Activated T-cell treated with anti-CD3 and anti-CD28 coated beads, Interleukin-2, amount 50 U/mL, for 72 hours (primary cell): ENCODE measurements at places on chromosomes 11 and 22.
A peak's percentile ranks its signal among the peaks of the same experiment; 100 is the strongest.

GRCh38 chr11:126391970-126392632 is 36.6 kb downstream of the ST3GAL4 start:
- no peak for DNase-seq
- no peaks in the 10 kb centered on the region for H3K27me3 ChIP-seq
- H3K4me1 ChIP-seq = no peaks in the 10 kb centered on the region
- no peaks in the 10 kb centered on the region for H3K36me3 ChIP-seq
- no peak overlapping the region for H3K4me3 ChIP-seq
- no peak overlapping the region for H3K27ac ChIP-seq

- no peak for DNase-seq
- no peaks in the 10 kb centered on the region for H3K36me3 ChIP-seq
- no peak overlapping the region for H3K27ac ChIP-seq
- H3K4me3 ChIP-seq = no peak overlapping the region
- peaks cover 18% of the 10 kb centered on the region for H3K27me3 ChIP-seq
These were observed 81.7 kb downstream of the MTNR1B start for GRCh38 chr11:93051186-93051585.

DNA sequence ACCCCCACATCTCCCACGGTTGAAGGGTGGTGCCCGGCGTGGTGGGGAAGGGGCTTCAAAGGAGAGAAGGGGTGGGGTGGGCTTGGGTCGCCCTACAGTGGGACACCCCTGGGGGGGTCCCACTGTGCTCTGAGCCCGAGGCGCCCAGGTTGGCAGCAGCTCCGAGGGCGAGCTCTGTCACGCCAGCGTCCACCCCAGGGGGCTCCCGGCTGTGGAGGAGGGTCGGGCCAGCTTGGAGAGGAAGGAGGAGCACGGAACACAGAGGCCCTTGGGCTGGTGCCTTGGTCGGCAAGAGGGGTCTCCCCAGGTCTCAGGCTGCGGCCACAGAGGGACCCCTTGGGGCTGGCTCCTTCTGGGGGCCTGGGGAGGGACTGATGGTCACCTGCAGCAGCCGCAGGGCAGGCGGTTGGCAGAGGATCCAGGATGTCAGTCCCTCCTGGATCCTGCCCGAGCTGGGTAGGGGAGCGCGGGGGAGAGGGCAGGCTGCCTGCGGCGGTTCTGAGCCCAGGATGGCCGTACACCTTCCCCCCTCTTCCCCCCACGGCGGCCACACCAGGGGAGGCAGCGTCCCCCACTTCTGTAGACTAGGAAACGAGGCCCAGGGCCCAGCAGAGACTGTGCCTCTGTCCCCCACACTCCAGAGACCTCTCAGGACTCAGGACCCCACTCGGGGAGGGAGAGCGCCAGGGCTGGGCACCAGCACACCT is 788 bp downstream of the MUC6 start:
- H3K27me3 ChIP-seq = no peaks in the 10 kb centered on the region
- no peak overlapping the region for H3K4me3 ChIP-seq

DNA sequence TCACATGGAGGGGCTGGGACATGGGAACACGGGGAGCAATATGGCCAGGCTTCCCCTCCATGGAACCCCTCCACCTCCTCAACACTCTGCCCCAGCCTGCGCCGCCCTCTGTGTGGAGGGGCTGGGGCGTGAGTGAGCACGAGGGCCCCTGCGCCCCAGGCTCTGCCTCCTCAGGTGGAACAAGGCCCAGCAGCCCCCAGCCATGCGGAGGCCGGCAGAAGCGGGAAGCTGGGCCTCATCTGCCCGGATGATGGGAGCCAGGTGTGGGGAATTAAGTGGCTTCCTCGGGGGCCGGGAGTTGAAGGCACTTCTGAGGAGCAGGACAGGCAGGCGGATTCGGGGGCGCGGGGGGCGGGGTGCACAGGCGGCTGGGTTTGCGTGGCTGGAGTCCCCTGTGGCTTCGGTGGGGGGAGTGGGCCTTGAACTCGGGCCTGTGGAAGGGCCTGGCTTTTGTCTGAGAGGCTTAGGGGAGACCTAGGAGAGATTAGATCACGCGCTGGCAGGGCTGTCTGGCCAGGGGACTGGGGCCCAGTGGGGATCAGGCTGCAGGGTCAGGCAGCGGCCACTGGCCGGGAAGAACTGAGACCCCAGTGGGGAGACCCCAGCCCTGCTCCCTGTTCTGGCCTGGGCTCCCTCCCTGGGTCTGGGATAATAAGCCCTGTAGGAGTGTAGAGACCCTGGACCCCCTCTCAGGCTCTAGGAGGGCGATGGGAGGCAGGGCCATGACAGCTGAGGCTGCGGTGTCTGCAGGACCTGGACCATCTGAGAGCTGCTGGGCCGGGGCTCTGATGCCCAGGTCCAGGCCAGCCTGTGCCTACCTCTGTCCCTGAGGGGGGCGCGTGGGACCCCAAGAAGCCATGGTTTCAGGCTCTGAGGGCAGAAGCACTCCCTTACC is 13.3 kb downstream of the PRR33 start:
- DNase-seq = peak; percentile 0
- H3K27me3 ChIP-seq = no peaks in the 10 kb centered on the region

DNA sequence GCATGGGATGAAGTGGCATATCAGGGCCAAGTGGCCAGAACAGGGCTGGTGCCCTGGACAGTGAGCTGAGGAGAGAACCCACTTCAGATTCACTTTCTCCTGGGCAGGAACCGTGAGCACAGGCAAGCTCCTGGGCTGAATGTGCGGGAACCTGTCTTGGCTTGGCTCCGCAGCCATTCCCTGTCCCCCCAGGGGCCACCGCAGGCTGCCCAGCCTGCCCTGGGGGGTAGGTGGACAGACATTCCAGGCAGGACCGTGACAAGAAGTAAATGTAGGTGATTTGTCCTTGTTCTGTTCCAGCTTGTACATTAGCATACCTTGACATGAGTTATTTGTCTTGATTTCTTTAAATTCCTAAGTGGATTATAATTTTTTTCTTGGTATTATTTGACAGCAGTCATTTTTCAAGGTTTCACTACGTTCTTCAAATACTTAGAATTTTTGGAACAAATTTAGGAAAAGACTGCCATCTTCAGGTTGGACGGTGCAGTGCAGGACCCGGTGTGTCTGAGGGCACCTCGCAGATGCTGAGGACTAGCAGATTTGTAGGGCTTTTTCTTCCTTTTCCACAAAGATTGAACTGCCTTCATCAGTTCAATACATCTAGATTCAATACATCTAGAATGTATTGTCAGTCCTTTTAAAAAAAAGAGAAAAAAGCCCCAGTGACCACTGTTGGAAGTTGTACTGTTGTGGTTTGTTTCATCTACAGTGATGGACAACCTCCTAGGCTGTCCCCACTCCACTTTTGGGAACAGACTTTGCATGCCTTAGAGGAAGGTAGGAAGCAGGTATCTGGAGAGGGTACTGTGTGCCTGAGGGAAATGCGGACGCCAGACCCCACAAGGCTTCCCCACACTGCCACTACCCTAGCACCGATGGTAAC is 115.1 kb upstream of the RASSF10 start:
- peak; percentile 64 for DNase-seq
- H3K4me3 ChIP-seq = no peak overlapping the region
- no peaks in the 10 kb centered on the region for H3K4me1 ChIP-seq
- H3K27me3 ChIP-seq = peaks cover 24% of the 10 kb centered on the region
- no peaks in the 10 kb centered on the region for H3K36me3 ChIP-seq
- no peak overlapping the region for H3K27ac ChIP-seq

DNA sequence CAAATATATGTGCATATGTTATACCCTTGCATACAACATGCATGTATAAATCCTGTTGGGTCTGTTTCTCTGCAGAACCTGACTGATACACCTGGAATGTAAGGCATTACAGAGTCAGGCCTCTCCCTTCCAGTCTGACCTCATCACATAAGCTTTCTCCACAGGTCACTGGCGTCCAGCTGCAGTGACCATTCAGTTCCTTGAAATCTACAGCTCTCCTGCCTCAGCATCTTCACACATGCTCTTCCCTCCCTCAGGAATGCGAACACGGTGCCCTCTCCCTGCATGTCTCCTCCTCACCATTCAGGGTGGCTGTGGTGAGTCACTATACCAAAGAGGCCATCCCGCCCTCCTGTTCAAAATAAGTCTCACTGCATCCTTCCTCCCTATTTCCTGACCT is 657.8 kb upstream of the B3GAT1 start:
- no peaks in the 10 kb centered on the region for H3K4me1 ChIP-seq
- DNase-seq = no peak
- H3K27ac ChIP-seq = no peak overlapping the region
- no peaks in the 10 kb centered on the region for H3K36me3 ChIP-seq

DNA sequence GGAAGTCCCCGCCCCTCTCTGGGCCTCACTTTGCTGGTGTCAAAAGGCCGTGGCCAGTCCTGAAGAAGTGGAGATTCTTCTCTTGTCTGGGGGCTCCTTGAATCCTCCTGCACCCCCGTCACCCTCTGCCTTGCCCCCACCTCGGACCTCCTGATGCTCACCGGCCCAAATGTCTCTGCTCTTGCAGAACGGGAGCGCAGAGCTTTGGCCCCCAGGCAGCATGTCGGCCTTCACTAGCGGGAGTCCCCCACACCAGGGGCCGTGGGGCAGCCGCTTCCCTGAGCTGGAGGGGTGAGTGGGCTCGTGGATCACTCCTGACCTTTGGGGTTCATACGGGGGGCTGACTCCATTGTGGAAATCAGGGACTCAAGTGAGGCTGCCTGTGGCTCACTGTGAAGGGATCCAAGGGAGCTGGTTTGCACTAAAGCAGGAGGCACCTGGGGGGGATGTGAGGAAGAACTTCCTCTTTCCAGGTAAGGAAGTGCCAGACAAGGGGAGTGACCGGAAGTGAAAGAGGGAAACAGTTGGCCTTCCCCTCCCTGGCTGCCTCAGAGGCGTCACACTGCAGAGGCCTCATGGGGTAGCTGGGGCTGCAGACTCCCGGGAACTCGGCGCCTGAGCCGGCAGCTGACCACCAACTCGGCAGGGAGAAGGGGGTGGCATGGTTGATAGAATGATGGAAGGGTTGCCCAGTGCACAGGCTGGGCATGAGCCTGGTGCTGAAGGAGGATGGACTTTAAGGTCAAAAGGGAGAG is 23.1 kb downstream of the CSF2RB start:
- no peaks in the 10 kb centered on the region for H3K4me1 ChIP-seq
- no peaks in the 10 kb centered on the region for H3K36me3 ChIP-seq
- H3K27ac ChIP-seq = no peak overlapping the region
- no peaks in the 10 kb centered on the region for H3K27me3 ChIP-seq
- H3K4me3 ChIP-seq = no peak overlapping the region

- peaks cover 9% of the 10 kb centered on the region for H3K36me3 ChIP-seq
- H3K27me3 ChIP-seq = no peaks in the 10 kb centered on the region
- H3K27ac ChIP-seq = no peak overlapping the region
- H3K4me1 ChIP-seq = peaks cover 52% of the 10 kb centered on the region
- H3K4me3 ChIP-seq = no peak overlapping the region
These were observed 45.5 kb downstream of the PACSIN2 start for GRCh38 chr22:42969348-42969975.

DNA sequence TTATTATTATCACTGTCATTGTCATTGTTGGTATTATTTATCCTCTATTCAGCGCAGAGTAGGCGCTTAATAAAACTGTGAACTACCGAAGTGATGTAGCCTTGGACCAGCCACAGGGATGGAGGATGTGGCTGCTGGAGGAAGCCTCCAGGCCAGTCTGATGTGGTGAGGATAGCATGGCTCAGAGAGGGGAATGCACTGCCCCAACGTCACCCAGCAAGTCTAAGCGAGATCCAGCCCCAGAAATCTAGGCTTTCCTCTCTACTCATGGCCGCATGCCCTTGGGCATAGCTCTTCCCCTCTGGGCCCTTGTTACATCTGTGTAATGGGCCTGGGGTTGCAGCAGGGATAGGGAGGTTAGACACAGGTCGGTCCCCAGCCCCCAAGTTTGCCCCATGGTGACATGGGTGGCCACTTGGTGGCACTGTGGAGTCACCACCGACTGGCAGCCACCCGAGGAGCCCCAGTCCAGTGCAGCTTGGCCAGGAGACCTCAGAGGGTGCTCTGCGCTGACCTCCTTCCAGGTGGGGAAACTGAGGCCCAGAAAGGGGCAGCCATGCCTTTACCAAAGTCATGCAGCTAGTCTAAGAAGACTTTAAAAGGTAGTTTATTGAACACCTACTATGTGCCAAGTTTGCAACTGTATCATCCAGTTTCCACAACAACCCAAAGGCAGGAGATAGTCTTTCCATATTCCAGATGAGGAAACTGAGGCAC is 395.7 kb downstream of the MN1 start:
- no peaks in the 10 kb centered on the region for H3K4me1 ChIP-seq
- H3K27me3 ChIP-seq = peaks cover 6% of the 10 kb centered on the region
- H3K4me3 ChIP-seq = no peak overlapping the region
- peak; percentile 51 for DNase-seq

DNA sequence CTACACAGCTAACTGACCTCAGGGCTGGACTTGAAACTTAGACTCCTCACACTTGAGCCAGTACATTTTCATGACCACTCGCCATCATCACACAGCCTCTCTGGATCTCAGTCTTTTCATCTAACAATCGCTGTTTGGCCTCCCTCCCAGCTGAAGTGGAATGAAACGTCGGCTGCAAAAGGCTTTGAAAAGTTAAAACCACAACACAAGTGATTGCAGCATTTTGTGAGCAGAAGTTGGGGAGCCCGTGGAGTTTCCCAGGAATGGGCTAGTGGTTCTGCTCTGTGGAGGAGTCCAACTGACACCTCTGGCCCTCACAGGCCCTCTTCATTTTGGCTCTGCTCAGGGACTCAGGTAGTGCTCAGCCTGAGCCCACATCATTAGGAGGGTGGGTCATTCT is 35.9 kb upstream of the TRIM29 start:
- no peak for DNase-seq
- H3K4me3 ChIP-seq = no peak overlapping the region
- H3K27me3 ChIP-seq = peaks cover 63% of the 10 kb centered on the region
- H3K27ac ChIP-seq = no peak overlapping the region

GRCh38 chr11:36376009-36376887 is 80.2 kb downstream of the PRR5L start:
- peaks cover 8% of the 10 kb centered on the region for H3K36me3 ChIP-seq
- peaks cover 69% of the 10 kb centered on the region for H3K27me3 ChIP-seq
- peak overlapping the region; percentile 75 for H3K27ac ChIP-seq
- H3K4me1 ChIP-seq = peaks cover 33% of the 10 kb centered on the region
- no peak for DNase-seq

GRCh38 chr22:45397806-45398205 is 15.6 kb downstream of the SMC1B start:
- no peaks in the 10 kb centered on the region for H3K4me1 ChIP-seq
- H3K27me3 ChIP-seq = no peaks in the 10 kb centered on the region
- no peak overlapping the region for H3K27ac ChIP-seq
- DNase-seq = no peak
- no peak overlapping the region for H3K4me3 ChIP-seq
